ENCODE measurements at places on chromosomes 3 and 15.

GRCh38 chr15:28086175-28086703 lies 12.9 kb downstream of the OCA2 start:
- no peak for DNase-seq

- DNase-seq = no peak
Observed at GRCh38 chr3:151121016-151121415, 35.6 kb downstream of the MED12L start.

DNA sequence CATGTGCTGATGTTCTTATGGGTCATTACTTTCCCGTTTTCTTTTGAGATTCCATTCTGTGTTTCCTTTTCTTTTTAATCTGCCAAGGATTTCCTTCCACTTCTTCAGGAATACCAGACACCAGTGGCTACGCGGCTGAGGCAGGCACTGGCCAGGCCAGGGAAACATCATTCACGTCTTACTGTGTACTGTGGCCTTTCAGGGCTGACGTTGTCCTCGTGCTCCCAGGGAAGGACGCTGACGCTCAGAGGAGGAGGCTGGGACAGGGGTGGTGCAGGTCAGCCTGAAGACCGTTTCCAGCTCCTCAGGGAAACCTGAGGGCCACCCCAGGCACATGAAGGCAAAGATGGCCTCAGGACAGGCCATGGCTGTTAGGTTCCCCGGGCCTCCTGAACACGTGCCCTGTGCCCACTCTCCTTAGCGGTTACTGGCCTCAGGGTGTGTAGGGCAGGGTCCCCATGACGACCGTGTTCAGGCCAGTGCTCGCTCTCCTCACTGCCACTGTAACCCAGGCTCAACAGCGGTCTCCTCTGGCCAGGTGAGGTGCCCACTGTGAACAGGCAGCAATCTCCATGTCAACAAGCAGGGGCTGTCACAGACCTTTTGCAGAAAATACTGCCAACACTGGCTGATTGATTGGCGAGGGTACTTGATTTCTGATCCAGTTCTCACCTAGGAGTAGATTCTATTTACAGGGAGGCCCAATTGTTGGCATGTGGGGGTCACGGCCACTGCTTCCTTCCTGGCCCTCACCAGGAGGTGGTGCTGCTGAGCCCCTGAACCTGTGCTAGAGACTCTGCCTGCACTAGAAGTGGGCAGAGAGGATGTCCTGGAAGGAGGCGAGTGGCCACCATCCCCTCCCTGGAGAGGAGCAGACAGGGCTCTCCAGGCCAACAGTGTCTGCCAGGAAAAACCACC lies 169.5 kb downstream of the ATP10A start:
- DNase-seq = no peak

DNA sequence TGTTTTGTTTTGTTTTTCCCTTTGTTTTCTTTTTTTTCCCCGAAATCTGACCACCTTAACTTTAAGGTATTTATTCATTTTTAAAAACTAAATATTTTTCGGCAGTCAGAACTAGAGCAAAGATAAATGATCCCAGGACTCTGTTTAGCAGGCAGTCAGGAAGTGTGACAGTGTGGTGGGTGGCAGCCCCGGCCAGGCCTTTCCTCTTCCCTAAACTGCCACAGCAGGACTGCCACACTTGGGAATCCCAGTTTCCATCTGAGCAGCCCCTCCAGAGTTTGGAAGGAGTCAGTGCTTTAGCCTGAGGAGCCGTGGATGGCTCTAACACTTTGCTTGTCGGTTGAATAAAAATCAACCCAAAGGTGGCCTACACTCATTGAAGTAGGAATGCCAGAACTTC lies 6.9 kb downstream of the CCRL2 start:
- no peak for DNase-seq

DNA sequence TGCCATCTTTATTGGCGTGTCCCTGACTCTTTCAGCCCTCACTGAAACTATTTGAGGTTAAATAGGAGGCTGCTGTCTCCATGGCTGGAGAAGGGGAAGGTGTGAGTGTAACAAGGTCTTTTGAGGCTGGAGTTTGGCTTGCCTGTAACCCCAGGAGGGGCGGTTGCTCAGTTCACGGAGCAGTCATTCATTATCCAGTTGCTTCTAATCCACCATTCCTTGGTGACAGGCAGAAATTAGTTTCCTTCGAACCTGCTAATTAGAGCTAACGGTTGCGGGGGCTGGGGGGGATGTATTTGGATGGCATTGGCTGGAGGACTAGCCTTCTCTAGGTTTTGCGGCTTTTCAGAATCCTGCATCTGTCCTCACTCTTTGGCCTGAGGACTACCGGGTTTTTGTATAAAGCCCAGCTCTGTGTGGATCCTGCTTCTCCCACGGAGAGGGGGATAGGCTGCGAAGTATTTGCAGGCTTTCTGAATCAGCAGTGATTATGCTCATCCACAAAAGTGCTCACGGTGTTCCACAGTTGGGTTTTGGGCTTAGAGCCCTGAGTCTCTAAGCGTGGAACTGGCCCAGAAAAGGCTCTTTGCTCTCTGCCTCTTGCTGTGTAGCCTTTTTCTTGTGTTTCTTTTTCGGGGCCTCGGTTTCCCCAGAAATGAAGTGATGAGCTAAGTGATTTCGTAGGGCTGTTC lies 18.6 kb downstream of the FGD5 start:
- no peak for DNase-seq

DNA sequence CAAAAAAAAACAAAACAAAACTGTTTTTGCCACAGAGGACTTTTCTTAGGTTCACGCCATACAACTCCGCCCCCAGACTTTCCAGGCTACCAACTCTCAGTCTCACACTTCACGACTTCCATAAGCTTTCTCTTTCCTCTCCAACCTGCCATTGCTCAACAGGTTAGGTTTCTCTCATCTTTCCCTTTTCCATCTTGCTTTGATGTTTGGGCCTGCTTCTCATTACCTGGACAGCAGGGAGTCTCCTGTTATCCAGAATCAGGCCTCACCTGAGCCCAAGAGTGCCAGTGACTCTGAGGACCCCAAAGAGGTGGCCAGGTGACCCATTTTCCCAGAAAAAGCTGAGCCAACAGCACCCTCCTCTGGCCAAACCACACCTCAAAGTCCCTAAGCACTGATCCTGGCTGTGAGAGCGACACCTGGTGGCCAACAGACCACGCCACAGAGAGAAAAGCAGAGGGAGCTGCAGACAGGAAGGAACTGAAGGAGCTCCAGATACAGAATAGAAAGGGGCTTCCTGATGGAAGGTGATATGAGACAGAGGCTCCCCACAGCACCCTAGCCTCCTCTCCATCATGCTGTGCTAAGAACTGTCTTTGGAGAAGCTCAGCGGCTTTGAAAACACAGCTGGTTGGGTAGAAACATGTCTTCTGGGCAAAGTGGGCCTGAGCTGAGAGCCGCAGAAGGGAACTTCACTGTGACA lies 4.0 kb downstream of the CCDC51 start:
- peak; percentile 67 for DNase-seq
